ENCODE measurements at places on chromosomes 1 and 21. TPM values are rescaled to one million over a fixed set of nuclear protein-coding genes. Genes with fewer than 3 reads are reported as not detected.

Gene NSL1
- 42.3 TPM for total RNA-seq

Gene DOP1B
- total RNA-seq = 11.7 TPM

Gene CACNA1E
- not detected for total RNA-seq

Gene FOXD2
- total RNA-seq = 0.32 TPM

Gene DNAH14
- 13.5 TPM for total RNA-seq

Gene SV2A
- 19.4 TPM for total RNA-seq

Gene TRAF3IP3
- total RNA-seq = not detected

Gene RIPPLY3
- total RNA-seq = under 0.01 TPM

Gene ELAVL4
- total RNA-seq = not detected

Gene CAPZA1
- total RNA-seq = 180 TPM

Gene BLACAT1
- not detected for total RNA-seq

Gene FASLG
- total RNA-seq = not detected

Gene BRINP3
- not detected for total RNA-seq

Gene BATF3
- total RNA-seq = 3.9 TPM

Gene OR2T11
- not detected for total RNA-seq

Gene PLEKHN1
- total RNA-seq = 1.9 TPM
